ENCODE measurements at places on chromosomes 12 and 14. TPM values are rescaled to one million over a fixed set of nuclear protein-coding genes. Genes with fewer than 3 reads are reported as not detected.

The IFNG-AS1 gene
- 0.48 TPM for total RNA-seq

The CYP46A1 gene
- 0.19 TPM for total RNA-seq

The RPS6KL1 gene
- 4.9 TPM for total RNA-seq

The TSHR gene
- total RNA-seq, result not detected

The MIS18BP1 gene
- 53.7 TPM for total RNA-seq

The DTX3 gene
- 15.8 TPM for total RNA-seq

DNA sequence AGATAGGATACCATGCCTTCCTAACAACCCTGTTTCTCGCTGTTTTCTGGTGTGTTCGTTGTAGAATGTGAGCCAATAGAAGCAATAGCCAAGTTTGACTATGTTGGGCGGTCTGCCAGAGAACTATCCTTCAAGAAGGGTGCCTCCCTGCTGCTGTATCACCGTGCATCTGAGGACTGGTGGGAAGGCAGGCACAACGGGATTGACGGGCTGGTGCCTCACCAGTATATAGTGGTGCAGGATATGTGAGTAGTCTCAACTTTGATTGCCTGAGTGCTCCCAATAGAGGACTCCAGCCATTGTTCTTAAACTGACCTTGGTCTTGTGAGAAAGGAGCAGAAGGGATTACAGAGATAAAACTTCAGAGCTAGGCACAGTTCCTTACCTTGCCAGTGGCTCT is 96.2 kb downstream of the KICS2 start:
- DNase-seq, result no peak
- no peak overlapping the region for H3K27ac ChIP-seq
- no peaks in the 10 kb centered on the region for H3K4me1 ChIP-seq

- no peak for DNase-seq
- H3K4me1 ChIP-seq, result peaks cover 3% of the 10 kb centered on the region
- H3K36me3 ChIP-seq, result no peaks in the 10 kb centered on the region
- peaks cover 5% of the 10 kb centered on the region for H3K27me3 ChIP-seq
- H3K27ac ChIP-seq, result no peak overlapping the region
Observed at GRCh38 chr14:44763356-44763755, 198.4 kb downstream of the KLHL28 start.

DNA sequence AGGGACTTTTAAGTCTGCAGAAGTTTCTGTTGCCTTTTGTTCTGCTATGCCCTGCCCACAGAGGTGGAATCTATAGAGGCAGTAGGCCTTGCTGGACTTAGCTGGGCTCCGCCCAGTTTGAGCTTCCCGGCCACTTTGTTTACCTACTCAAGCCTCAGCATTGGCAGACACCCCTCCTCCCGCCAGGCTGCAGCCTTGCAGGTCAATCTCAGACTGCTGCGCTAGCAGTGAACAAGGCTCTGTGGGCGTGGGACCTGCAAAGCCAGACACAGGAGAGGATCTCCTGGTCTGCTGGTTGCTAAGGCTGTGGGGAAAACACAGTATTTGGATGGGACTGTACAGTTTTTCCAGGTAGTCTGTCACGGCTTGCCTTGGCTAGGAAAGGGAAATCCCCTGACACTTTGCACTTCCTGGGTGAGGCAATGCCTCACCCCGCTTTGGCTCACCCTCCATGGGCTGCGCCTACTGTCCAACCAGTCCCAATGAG is 43.7 kb downstream of the CCDC59 start:
- H3K4me3 ChIP-seq, result no peak overlapping the region
- no peak overlapping the region for H3K27ac ChIP-seq
- no peaks in the 10 kb centered on the region for H3K4me1 ChIP-seq
- H3K27me3 ChIP-seq, result peaks cover 7% of the 10 kb centered on the region

GRCh38 chr14:35877276-35877675 is 51.1 kb downstream of the BRMS1L start:
- DNase-seq, result no peak
- H3K36me3 ChIP-seq, result no peaks in the 10 kb centered on the region
- no peak overlapping the region for H3K27ac ChIP-seq
- H3K4me1 ChIP-seq, result no peaks in the 10 kb centered on the region
- no peaks in the 10 kb centered on the region for H3K27me3 ChIP-seq
